ENCODE measurements at places on chromosomes 5 and 9.

GRCh38 chr5:179606910-179607159, 16.6 kb downstream of the HNRNPH1 start:
- no peak for DNase-seq

DNA sequence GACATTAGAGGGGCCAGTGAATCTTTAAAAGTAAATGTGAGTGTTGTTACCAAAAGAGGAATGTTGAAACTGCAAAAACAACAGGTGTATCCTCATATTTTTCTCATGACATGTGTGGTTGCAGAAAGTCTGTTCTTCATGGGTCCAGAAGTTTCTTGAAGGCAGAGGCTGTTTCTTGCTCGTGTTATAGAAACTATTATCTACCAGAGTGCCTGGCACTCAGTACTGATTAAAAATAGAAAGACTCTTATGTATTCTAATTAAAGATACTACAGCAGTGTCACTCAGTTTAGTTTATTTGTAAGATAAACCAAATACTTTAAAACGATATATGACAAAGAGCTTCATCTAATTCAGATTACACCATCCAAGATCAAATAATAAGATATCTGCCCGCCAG, 1864.2 kb upstream of the WWC1 start:
- no peak for DNase-seq

DNA sequence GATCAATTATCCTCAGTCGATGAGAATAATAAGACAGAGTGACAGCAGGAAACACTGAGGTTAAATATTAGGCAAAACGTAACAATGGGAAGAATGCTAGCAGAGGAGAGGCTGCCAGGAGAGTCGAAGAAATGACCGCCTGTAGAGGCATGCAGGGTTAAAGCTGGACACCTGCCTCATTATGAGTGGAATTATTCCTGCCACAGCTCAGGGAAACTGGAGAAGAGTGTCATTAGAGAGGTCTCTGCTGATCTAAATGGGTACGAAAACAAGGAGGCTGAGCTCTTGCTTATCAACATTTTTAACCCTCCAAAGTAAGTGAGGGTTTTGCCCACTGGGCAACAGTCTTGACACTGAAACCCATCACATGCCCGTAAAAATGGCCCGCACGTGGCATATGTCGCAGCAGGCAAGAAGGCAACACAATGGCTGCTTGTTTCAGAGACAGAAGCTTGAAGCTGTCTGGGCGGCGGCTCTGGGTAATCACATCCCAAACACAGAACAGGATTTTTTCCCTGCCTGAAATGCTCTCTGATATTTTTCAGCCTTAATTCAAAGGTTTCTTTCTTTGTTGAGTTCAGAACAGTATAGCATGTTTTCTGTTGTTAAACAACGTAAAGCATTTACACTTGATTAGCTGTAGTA, 118.7 kb downstream of the MED27 start:
- no peak for DNase-seq

DNA sequence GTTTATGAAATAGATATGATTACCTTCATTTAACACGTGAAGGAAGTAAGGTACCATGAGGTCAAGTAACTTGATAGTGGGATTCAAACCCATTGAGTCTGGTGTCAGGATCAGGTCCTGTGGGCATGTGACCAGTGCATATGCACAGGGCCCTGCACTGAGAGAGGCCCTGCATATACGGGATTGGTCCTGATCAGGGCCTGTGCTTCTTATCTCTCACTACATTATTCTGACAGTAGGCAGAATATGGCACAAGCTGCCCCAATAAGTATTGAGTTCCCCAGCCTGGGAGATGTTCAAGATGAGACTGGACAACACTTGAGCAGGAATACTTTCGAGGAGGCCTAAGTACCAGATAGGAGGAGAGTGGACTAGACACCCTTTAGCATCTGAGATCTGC, 44.0 kb downstream of the GALNT10 start:
- DNase-seq: no peak

GRCh38 chr5:27788184-27788583, 749.8 kb upstream of the CDH9 start:
- no peak for DNase-seq

Measured in NCI-H1092 (cell line).